ENCODE measurements at places on chromosomes 4 and X.

GRCh38 chrX:12390301-12390700, 252.0 kb downstream of the FRMPD4 start:
- DNase-seq: no peak

GRCh38 chr4:8079031-8079885, 79.4 kb downstream of the ABLIM2 start:
- DNase-seq: no peak

DNA sequence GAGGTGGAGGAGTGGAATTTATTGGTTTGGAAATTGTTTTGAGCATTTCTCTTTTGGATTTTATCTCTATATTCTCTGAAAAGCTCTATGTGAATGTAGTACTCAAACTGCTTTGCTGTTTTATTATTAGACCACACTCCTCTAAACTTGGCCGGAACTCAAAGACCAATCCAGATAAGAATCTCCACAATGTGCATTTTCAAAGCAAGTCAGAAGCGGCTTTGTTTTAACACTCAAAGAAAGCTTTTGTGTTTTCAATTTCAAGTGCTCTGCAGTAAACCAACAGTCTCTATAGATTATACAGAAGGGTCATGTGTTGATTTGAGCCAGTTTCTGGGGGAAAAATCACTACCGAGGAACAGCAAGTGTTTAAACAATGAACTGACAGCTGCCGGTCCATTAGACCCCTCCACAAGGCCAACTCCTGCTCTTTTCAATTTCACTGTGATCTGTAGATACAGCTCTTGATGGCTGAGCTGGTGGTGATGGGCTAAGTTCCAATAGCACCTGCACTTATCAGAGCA, 79.4 kb downstream of the FTHL17 start:
- DNase-seq: no peak

DNA sequence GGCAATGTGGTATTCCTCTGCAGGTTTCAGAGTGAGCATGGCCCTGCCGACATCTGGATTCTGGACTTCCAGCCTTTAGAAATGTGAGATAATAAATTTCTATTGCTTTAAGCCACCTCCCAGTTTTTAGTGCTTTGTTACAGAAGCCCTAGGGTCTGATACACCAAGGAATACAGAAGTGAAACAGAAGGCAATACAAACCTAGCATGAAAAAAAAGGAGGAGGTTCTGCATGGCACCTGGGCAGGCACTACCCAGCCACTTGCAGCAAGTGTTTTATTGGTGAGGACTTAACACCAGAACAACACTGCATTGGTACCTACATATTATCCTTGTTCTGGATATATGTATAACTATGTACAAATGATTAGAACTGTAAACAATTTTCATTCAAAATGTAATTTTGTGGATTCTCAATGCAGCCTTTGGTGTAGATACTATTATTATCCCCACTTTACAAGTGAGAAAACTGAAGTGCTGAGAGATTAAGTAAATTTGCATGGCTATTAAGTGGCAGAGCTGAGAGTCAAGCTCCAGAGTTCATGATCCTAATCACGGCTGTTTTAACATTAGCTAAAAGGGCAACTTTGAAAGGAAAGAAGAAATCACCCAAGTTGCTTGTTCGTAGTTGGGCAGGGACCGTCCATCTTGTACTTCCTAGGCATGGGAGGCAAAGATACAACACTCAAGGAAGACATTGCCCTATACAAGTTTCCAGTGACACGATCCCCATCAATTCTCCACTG, 71.8 kb downstream of the IL21 start:
- DNase-seq: no peak

GRCh38 chr4:168361365-168362024, 42.9 kb upstream of the DDX60 start:
- no peak for DNase-seq

- peak; percentile 5 for DNase-seq
Measured at GRCh38 chr4:129344058-129344457, 248.1 kb downstream of the C4orf33 start.

DNA sequence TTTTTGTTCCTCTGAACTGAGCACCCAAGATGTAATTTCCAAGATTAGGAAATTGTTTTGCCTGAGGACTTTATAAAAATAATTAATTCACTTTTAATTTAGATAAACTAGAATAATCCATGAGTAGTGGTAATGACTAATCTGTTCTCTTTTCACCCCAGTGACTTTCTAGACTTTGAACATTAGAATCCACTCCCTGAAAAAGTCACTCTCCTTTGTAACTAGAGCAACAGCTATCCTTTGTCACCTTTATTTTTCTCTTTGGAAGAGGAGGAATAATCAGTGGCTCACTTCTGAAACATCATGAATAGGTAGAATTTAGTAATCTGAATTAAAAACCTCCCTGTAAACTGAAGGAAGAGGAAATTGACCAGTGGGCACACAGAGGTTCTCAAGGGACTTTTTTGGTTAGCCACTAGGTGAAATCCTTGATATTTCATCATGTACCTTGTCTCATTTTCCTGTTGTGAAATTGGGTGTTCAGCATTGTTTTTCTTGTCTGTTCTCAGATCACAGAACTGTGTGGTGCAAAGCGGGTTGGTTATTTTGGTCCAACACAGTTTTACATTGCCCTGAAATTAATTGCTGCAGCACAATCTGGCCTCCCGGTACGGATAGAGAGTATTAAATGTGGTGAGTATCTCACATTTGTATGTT, 59.4 kb downstream of the REPS2 start:
- DNase-seq: no peak

DNA sequence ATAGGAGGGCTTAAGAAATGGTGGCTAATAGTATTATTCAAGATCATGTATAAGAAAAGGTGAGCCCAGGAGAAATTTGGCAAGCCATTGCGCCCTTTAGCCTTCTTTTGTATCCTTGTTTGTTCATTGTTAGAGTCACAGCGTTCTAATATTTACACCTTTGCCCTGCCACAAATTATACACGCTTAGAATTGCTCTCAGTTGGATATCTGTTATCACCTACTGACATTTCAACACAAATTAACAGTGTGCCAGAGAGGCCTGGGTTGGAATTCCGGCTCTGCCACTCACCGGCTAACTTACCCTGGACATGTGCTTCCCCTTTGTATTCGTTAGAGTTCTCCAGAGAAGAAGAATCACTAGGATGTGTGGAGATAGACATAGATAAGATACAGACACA, 148.7 kb upstream of the KIT start:
- no peak for DNase-seq

DNA sequence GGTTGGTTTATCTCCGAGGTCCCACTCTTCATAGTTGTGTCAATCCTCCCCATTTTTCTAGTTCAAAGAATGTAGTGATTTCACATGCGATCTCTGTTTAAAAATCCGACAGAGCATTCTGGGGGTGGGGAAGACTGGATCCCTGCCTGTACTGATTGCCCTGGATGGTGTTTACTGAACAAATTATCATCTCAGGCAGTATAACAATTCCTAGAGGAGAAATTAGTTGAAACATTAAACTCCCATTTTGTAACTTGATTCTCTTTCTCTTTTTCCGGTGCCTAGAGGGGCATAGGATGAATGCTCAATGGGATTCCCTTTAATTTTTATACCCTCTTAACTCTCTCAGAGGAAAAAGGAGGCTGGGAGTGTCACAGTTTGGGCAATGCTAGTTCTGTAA, 10.0 kb upstream of the CWH43 start:
- DNase-seq: no peak

DNA sequence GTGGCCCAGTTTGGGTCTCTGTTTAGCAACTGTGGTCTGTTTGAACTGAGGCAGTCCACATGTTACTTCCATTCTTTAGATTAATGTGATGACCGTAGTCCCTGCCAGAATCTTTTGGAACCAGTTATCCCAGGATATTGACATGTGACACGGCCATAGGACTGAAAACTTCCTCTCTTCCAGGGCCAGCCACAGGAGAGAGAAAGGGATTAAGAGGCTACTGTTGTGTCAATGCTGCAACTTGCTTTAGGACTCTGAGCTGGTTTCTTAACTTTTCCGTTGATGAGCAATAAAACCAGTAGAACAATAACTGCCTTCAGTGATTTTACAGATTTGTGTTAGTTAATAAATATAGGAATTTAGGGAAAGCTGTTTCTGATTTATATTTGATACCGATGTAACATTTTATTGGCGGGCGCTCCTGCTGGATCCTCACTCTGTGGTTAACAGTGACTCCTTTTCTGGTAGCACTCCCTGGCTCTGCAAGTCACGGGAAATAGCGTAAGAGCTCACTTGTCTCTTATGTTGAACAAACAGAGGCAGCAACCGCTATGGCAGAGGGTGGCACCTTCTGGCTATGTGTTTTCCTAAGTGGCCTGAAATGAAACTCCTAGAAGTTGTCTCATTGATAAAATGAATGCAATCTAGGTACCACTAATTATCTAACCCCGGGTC, 2.5 kb downstream of the TENM3 start:
- DNase-seq: no peak
